NAMALWA (cell line): ENCODE measurements at places on chromosomes 1 and 21.

DNA sequence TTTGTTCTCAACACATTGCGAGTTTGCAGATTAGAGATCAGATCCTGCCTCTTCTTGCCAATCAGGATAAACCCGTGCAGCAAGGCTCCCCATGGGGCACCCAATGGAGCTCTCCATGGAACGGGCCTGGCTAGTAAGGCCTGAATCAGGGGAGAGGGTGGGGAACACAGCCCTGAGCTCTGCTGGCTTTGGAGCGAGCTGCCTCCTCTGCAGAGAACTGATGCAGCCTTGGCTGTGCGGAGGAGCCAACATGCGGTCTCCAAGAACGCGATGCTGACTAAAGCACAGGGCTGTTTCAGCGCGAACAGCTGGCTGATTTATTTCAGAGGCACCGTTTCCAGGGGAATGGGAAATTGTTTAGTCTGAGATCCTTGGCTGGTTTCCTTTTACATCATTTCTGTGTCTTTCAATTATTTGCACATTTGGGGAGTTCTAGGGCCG is 139.7 kb downstream of the TSEN15 start:
- DNase-seq = no peak

DNA sequence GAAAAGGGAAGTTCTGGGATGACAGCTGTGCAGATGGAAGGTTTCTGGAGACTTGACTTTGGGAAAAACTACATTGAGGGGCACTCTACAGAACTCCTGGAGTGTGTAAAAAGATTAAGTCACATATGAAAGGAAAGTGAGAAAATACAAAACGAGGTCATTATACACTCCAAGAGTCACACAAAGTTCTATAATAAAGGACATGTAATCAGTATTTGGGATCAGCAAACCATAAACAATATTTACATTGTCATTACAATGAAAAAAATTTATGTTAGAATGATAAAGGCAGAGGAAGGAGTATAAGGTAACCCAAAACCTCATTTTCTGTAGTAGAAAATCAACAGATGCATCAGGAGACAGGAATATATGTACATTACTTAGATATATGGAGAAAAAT is 22.8 kb downstream of the NUP133 start:
- DNase-seq = no peak

DNA sequence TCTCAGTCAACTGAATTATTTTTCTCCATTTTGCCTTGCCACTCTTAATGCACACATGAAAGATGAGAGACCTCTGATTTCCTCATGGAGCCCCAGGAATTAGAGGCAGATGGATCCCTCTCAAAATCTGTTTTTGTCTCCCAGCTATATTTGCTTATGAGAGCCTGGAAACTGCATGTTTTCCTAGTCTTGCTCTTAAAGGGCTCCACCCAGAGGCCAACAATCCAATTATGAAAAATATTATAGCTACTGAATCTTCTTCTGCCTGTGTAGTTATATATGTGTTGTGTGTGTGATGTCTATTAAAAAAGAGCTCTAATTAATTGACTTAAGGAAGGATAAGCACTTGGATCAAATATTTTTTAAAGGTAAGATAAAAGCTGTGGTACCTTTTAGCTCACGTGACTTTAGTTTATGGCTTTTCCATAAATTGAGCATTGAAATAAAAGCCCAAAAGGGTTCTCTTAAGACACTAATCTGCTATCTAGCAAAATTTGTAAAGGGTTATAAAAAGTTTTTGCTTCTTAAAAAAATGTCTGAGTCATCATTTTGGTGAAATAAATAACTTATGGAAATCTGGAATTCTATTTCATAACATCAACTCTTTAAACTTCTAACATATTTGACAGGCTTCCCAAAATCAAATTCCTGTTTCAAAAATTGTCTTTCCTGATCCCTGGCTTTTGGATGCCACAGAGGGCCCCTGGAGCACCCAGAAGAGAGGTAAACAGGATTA is 31.2 kb upstream of the TSPEAR start:
- peak; percentile 28 for DNase-seq

- DNase-seq = peak; percentile 95
Observed at GRCh38 chr1:161227196-161227871, 1.5 kb downstream of the TOMM40L start.

- no peak for DNase-seq
Observed at GRCh38 chr1:175735144-175735543, 8.3 kb downstream of the TNR start.
